CD4-positive, alpha-beta T cell treated with Interleukin-21 for 1 hour (primary cell): ENCODE measurements at places on chromosomes 2 and 18.

- DNase-seq, result no peak
Measured at GRCh38 chr2:48357351-48357750, 172.6 kb upstream of the STON1 start.

- DNase-seq, result no peak
Measured at GRCh38 chr2:58925676-58926081, 684.6 kb upstream of the FANCL start.

GRCh38 chr2:169775765-169776164, 22.9 kb upstream of the SSB start:
- no peak for DNase-seq

GRCh38 chr18:12750076-12750714, 47.4 kb downstream of the PSMG2 start:
- DNase-seq, result peak; percentile 3

- DNase-seq, result no peak
Measured at GRCh38 chr2:178479758-178480226, 465 bp upstream of the PLEKHA3 start.
